ENCODE measurements at places on chromosomes 5 and 9. TPM values are rescaled to one million over a fixed set of nuclear protein-coding genes. Genes with fewer than 3 reads are reported as not detected.

DNA sequence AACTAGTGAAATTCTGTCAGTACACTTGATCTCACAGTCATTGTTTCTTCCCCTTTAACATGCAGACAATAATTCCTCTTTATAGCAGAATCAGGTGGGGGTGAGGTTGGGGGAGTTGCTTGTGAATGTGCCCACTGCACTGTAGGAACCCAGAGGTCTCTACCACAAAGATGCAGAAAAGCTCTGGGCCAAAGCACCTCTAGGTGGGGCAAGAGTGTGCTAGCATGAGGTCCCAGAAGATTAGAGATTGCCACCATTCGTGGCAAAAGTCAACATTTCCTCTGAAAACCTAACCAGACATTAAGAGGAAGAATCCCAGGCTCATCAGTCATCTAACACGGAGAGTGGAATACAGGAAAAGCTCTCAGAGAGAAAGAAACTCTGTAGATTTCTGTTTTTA, 74.5 kb downstream of the PTCD2 start:
- no peak for DNase-seq

- DNase-seq: no peak
These were observed 28.4 kb upstream of the CSNK1G3 start for GRCh38 chr5:123483446-123484077.

- DNase-seq: no peak
These were observed 122.8 kb upstream of the PUM3 start for GRCh38 chr9:2966565-2967300.

DNA sequence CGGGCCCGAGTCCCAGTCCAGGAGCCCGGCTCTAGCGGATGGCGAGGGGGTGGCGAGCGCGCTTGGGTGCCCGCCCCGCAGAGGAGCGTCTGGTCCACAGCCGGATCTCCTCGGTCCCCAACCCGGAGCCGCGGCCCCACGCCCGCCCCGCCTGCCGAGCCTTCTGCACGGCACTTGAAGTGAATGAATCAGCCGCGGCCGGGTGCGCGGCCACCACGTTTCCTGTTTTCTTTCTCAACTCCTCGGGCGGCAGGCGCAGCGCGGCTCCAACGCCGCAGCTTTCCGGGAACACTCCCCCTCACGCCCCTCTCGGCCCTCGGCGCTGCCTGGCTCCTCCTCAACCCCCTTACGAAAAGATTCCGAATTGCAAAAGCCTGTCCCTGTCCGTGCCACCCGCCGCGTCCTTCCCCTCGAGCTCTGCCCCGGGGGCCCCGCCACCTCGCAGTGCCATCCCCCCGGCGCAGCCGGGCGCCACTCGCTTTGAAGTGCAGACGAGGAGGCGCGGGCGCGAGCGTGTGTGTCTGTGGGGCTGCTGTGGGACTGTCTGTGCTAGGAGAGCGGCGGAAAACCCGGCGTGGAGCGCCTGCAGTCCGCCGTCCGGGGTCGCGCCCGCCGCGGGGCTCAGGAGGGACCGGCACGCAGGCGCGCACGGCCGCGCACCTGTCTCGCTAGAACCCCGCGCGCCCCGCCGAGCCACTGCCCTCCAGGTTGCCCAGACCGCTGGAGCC, 456.6 kb downstream of the RAB3C start:
- no peak for DNase-seq

DNA sequence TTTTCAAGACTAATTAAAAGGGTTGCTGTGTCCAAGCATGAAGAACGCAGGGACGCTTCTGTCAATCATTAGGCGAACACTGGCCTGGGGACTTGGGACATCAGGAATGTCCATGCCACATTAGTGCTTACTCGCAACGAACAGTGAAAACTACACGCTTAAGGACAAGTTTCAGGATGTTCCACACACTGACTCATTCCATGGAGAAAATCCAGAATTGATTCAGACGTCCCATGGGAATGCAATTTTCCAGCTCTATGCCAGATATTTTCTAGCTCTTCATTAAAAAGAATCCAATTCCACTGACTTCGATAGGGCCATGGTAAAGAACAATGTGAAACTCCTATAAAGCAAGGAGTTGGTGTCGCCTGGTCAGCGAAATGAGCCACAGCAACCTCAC, 98.2 kb downstream of the CAMSAP1 start:
- DNase-seq: no peak

GRCh38 chr9:120916991-120917880, 9.4 kb downstream of the TRAF1 start:
- no peak for DNase-seq

GRCh38 chr5:157651623-157652376, 438 bp downstream of the SOX30 start:
- DNase-seq: no peak

DNA sequence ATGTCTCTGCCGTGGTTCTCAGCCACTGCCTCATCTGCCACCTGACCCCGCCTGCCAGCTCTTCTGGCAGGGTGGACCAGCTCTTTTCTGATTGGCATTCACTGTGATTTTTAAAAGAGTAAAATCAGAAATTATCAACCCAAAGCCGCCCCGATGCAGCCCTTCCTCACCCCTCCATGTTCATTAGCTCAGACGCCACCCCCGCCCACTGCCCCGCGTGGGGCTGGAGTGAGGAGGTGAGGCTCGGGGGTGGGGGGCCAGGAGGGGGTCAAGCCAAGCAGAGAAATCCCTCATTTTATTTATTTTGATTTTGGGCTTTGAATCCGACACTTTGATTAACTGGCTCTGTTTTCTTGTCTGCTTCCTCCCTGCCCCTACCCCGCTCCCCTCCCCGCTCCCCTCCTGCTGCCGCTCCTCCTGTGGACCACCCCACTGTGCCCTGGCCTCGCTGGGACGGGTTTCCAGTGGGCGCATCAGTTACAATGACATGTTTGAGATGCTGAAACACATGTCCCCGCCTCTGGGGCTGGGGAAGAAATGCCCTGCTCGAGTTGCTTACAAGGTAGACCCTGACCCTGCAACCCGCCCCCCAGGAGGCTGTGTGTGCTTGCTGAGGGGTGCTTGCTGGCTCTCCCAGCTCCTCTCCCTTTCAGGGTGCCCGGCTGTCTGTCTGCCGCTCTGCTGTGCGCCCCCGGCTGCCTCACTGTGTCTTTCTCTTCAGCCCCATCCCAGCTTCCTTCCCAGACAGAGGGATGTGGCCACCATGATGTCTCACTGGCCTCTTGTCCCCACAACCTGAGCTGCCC, 224.9 kb downstream of the CACNA1B start:
- no peak for DNase-seq

DNA sequence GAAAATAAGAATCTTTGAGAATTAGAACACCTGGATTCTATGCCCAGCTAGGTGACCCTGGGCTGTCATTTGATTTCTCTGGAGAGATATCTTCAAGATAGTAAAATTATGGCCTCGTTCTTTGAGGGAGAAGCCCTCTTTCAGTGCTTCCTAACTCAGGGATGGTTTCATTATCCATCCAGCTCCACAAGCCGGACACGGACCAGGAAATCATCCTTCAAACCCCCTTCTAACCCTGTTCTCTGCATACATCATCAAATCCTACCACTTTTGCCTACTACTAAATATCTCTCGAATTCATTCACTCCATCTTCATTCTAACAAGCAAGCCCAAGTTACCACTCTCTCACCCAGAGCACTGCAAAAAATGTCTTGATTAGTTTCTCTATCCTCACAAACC, 57.2 kb downstream of the MAPKAP1 start:
- no peak for DNase-seq

- no peak for DNase-seq
These were observed 21.3 kb upstream of the NCS1 start for GRCh38 chr9:130150779-130151382.

- DNase-seq: no peak
These were observed 948 bp upstream of the FAM53C start for GRCh38 chr5:138336952-138337684.

GRCh38 chr9:114634387-114634786, 23.2 kb downstream of the TEX53 start:
- no peak for DNase-seq

GRCh38 chr5:42301349-42301748, 121.9 kb upstream of the GHR start:
- DNase-seq: no peak

DNA sequence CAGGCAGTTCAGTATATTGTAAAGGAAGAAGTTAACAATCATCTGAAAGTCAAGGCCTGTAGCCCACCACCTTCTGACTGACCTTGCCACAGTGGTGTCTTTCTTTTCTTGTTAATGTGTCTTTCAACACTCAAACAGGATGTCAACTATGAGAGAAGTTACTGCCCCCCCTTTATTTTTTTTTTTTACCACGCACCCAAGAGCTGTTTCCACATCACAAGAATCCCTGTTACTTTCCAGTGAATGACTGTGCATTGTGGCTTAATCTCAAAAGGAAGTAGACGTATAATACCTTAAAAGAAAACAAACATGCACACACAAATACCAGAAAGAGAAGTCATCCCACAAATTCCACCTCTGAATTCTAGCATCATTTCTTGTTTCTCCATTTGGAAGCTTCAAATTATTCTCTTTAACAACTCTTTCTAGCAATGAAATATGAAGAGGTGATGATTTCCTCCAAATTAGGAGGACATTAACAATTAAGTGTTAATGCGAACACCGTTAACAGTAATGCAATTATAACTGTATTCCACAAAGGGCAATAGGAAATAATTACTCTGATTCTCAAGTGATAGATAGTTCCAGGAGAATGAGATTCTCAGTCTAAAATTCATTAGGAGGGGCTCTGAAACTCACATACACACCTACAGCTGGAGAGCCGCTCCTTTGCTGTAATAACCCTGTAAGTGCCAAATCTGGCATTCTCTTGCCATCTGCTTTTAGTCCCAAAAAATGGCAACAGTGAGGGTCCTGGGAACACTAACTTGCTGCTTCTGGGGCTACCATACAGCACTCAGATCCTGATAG, 201.0 kb downstream of the EFNA5 start:
- DNase-seq: peak; percentile 95

GRCh38 chr5:144088206-144089064, 82.0 kb downstream of the YIPF5 start:
- no peak for DNase-seq

DNA sequence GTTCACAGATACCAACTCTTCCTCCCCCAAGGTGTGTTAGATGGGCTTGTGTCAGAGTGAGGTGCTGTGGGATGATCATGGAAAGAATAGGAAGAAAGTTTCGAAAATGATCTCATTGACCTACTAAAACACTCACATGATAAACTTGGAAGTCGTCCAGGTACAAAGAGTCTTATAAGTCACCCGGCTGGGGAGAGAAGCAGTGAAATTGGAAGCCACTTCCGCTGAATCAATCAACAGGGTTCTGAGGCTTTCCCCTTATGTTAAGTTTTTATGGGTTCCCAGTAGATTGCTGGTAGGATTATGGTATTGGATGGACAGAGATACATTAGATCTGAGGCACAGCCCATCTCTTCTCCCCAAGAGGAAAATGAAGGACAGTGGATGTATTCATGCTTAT, 218.8 kb upstream of the MSX2 start:
- no peak for DNase-seq

GRCh38 chr5:38207343-38207742, 51.0 kb upstream of the EGFLAM start:
- no peak for DNase-seq

GRCh38 chr9:105835721-105836120, 141.4 kb downstream of the TMEM38B start:
- DNase-seq: no peak

DNA sequence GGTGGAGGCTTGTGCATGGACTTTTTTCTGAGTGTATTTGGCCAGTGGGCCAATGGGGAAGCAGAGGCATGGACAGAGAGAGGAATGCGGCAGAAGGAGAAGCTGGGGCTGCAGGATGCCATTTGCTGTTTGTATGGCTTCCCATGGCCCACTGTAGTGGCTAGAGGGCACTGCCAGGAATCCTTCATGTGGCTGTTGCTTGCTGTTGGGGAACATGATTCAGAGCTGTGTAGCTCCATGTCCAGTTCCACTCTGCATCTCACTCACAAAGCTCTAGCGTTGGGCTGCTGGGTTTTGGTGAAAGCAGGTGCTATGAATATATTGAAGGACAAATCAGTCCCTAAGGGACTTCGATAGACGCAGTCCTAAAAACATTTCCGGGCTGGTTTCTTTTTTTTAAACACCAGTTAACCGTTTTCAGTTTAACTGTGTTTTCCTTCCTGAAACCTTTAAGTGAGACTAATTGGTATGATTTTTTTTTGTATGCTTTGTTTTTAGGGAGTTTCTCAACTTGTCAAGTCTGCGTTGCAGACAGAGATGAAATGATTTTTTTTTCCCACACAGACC, 51.3 kb downstream of the SLC22A5 start:
- no peak for DNase-seq

DNA sequence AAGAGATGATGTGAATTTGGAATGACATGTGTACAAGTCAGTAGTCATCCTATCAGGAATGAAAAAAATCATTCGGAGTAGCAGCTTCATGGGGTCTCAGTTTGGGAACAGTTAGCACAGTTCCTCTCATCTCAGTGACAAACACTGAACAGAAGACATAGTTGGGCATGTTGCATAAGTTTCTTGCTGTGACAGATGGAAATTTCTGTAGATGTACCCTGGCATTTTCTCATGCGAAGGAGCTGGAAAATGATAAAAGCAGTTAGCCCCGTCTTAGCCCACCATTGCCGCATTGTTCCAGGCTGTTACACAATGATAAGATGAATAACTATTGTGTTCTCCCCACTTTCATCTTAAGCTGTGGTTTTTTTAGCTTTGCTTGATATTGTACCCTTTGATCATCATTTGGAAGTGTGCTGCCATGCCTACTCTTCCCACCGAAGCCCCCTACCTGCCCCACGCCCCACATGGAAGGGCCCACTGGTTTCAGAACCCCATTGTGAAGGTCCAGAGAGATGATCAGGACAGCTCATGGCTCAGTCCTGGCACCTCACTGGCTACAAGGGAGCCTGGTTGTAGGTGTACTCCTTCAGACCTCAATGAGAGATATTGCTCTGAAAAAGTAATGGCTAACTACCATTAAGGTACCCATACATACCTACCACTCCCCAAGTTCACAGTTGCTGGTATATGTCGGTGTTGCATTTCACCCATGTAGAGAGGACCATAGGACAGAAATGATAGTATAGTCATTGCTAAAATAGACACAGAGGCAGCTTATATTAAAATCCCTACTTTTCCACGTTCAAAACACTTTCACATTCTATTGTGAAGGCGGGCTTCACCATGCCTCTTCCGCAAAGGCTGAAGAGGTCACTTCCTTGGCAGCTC, 38.8 kb downstream of the SFXN1 start:
- DNase-seq: no peak

Gene SH3GL2
- total RNA-seq: 3.5 TPM

Gene SPATA9
- not detected for total RNA-seq

Gene FAT2
- total RNA-seq: 0.58 TPM

Gene ARHGEF37
- total RNA-seq: 5.5 TPM

Gene EEIG1
- total RNA-seq: 16.5 TPM

Gene TERT
- 0.21 TPM for total RNA-seq

Gene RNF180
- 11.5 TPM for total RNA-seq

Data from kidney epithelial cell (primary cell).